ENCODE measurements at places on chromosomes 3 and 15. TPM values are rescaled to one million over a fixed set of nuclear protein-coding genes. Genes with fewer than 3 reads are reported as not detected.

- H3K27ac ChIP-seq = peak overlapping the region; percentile 81
- H3K27me3 ChIP-seq = no peaks in the 10 kb centered on the region
- DNase-seq = no peak
These were observed 15.2 kb upstream of the ANPEP start for GRCh38 chr15:89829616-89830440.

GRCh38 chr3:32392536-32393302 is 1.1 kb downstream of the CMTM7 start:
- peak overlapping the region; percentile 74 for H3K4me3 ChIP-seq
- H3K27ac ChIP-seq = no peak overlapping the region
- no peaks in the 10 kb centered on the region for H3K4me1 ChIP-seq
- no peak for DNase-seq
- H3K36me3 ChIP-seq = no peaks in the 10 kb centered on the region

DNA sequence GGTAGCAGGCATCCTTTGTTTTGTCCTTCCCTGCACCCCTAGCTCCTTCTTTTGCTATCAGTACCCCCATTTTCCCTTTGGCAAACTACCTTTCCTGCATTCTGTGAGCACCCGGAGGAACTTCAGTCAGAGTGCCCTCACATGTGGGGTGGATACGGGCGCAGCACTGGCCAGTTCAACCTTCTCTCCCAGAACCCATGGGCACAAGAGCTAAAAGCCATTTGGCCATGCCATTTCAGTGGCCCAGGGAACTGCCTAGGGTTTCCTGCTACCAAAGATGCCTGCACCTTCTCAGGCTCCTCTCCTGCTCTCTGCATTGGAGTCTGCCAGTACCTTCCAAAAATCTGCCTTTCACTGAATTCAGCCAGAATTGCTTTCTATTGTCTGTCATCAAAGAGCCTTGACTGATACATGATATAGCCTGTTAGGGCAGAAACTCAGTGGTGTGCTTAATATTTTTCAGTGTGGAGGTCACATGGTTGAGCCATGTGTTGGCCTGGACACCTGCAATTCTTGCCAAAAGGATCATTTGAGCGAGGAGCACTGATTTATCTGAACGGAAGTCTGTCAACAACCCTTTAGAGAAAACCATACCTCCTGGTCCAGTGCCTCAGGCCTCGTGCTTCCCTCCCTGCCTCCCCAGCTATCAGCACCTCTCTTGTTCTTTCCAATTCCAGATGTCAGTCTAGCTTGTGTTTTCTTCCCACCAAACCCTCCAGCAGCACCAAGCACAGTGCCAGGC is 27.0 kb upstream of the HHATL start:
- H3K36me3 ChIP-seq = no peaks in the 10 kb centered on the region
- H3K27me3 ChIP-seq = no peaks in the 10 kb centered on the region
- H3K4me1 ChIP-seq = peaks cover 6% of the 10 kb centered on the region
- no peak overlapping the region for H3K4me3 ChIP-seq
- no peak overlapping the region for H3K27ac ChIP-seq

DNA sequence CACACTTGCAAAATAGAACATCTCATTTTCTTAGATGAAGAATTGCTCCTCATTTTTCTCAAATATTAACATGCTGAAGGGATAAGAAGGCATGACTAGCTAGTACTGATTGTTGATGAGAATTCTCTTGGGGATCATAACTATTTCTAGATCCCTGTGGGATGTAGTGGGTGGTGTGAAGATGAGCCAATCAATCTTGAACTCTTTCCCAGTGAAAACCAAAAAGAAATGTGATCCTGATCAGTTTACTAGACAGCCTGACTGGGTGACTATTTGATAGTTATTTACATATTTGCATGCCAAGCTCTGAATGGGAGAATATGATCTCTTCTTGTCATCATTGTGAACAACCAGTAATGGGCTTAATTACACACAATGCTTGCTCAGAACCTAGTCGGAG is 63.7 kb downstream of the ZIC1 start:
- no peaks in the 10 kb centered on the region for H3K4me1 ChIP-seq
- H3K36me3 ChIP-seq = no peaks in the 10 kb centered on the region
- DNase-seq = no peak
- no peak overlapping the region for H3K27ac ChIP-seq
- no peak overlapping the region for H3K4me3 ChIP-seq
- no peaks in the 10 kb centered on the region for H3K27me3 ChIP-seq

SLC12A8 gene
- 3.4 TPM for total RNA-seq

- no peak overlapping the region for H3K27ac ChIP-seq
- no peak for DNase-seq
- no peak overlapping the region for H3K4me3 ChIP-seq
- no peaks in the 10 kb centered on the region for H3K27me3 ChIP-seq
- no peaks in the 10 kb centered on the region for H3K36me3 ChIP-seq
- H3K4me1 ChIP-seq = peaks cover 16% of the 10 kb centered on the region
These were observed 98.9 kb downstream of the IQSEC1 start for GRCh38 chr3:12974334-12974733.

DNA sequence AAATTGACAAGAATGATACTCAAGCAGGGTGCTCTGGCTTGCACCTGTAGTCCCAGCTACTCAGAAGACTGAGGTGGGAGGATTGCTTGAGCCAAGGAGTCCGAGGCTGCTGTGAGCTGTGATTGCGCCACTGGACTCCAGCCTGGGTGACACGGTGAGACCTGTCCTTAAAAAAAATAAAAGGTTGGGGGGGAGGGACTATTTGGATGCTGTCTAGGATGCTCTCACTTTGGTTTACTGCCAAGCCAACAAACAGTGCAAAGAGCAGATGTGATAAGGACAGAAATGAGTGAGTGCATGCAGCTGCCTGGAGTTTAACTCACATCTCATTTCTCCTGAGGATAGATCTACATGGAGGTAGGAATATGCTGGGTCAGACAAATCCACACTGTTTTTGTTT is 130.0 kb downstream of the FRMD4B start:
- H3K27me3 ChIP-seq = no peaks in the 10 kb centered on the region
- peaks cover 18% of the 10 kb centered on the region for H3K4me1 ChIP-seq
- no peaks in the 10 kb centered on the region for H3K36me3 ChIP-seq
- H3K27ac ChIP-seq = no peak overlapping the region
- H3K4me3 ChIP-seq = no peak overlapping the region

DNA sequence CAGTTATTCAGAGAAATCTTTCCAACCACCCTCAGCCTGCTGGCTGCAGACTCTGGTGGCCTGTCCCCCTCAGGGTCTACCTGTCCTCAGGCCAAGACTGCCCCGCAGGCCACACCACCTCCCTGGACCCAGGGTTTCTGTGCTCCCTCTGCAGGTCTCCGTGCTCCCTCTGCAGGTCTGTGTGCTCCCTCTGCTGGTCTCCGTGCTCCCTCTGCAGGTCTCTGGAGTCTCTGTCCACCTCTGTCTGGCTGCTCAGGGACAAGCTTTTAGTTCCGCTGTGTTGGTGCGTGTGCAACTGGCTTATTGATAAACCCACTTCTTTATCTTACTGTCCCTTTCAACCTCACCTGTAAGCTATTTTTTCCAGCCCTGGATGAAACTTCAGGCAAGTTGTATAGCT is 30.1 kb downstream of the BDH1 start:
- no peak overlapping the region for H3K27ac ChIP-seq
- H3K36me3 ChIP-seq = no peaks in the 10 kb centered on the region
- H3K4me3 ChIP-seq = no peak overlapping the region
- H3K27me3 ChIP-seq = no peaks in the 10 kb centered on the region

GRM7 gene
- total RNA-seq = 1.1 TPM

ADGRG7 gene
- total RNA-seq = 46.5 TPM

- H3K27ac ChIP-seq = no peak overlapping the region
- no peak overlapping the region for H3K4me3 ChIP-seq
- DNase-seq = peak; percentile 59
- no peaks in the 10 kb centered on the region for H3K36me3 ChIP-seq
- no peaks in the 10 kb centered on the region for H3K27me3 ChIP-seq
- no peaks in the 10 kb centered on the region for H3K4me1 ChIP-seq
These were observed 200.3 kb downstream of the ADAMTS17 start for GRCh38 chr15:100141311-100142001.

DNA sequence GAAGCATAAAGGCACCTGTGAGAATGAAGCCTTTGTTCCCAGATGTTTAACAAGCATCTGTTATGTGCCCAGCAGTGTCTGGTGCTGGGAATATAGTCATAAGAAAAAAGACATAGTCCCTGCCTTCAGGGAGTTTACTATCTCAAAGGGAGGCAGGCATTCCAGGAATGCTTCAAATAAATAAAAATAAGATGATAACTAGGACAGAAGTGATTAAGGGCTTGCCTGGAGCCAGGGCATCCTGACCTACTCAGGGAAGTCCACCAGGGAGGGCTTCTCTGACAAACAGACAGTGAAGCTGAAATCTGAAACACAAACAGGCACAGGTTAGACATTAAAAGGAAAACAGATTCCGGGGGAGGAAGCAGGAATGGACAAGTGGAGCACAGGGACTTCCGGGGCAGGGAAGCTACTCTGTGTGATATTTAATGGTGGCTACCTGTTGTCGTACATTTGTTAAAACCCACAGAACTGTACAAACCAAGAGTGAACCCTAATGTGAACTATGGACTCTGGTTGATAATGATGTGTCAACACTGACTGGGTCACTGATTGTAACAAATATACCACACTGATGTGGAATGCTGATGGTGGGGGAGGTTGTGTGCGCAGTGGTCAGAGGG is 53.3 kb downstream of the ITGB5 start:
- no peaks in the 10 kb centered on the region for H3K27me3 ChIP-seq
- H3K27ac ChIP-seq = no peak overlapping the region
- H3K4me3 ChIP-seq = no peak overlapping the region
- no peak for DNase-seq
- H3K4me1 ChIP-seq = peaks cover 33% of the 10 kb centered on the region
- H3K36me3 ChIP-seq = no peaks in the 10 kb centered on the region

- H3K4me3 ChIP-seq = no peak overlapping the region
- no peak overlapping the region for H3K27ac ChIP-seq
- DNase-seq = no peak
- peaks cover 14% of the 10 kb centered on the region for H3K27me3 ChIP-seq
- no peaks in the 10 kb centered on the region for H3K36me3 ChIP-seq
These were observed 6.8 kb upstream of the ADAMTS17 start for GRCh38 chr15:100348578-100348977.

GRCh38 chr3:52007291-52007690 is 11.6 kb upstream of the RPL29 start:
- H3K27me3 ChIP-seq = no peaks in the 10 kb centered on the region

LARP6 gene
- total RNA-seq = 45.7 TPM

GRCh38 chr15:38504680-38505467 is 50.9 kb downstream of the FAM98B start:
- H3K27me3 ChIP-seq = no peaks in the 10 kb centered on the region
- H3K27ac ChIP-seq = no peak overlapping the region
- H3K36me3 ChIP-seq = no peaks in the 10 kb centered on the region

- DNase-seq = no peak
- H3K36me3 ChIP-seq = peaks cover 26% of the 10 kb centered on the region
- H3K4me3 ChIP-seq = no peak overlapping the region
These were observed 33.5 kb downstream of the TKT start for GRCh38 chr3:53222183-53222901.

- no peaks in the 10 kb centered on the region for H3K36me3 ChIP-seq
- peak overlapping the region; percentile 65 for H3K27ac ChIP-seq
- DNase-seq = peak; percentile 19
- no peaks in the 10 kb centered on the region for H3K27me3 ChIP-seq
These were observed 408.2 kb upstream of the THBS1 start for GRCh38 chr15:39172380-39173281.

GRCh38 chr3:63349583-63350573 is 71.8 kb downstream of the SYNPR start:
- H3K27ac ChIP-seq = no peak overlapping the region
- no peak overlapping the region for H3K4me3 ChIP-seq
- H3K27me3 ChIP-seq = peaks cover 39% of the 10 kb centered on the region
- no peaks in the 10 kb centered on the region for H3K36me3 ChIP-seq

Data from cardiac muscle cell (in vitro differentiated cells and primary cell).